ENCODE measurements at places on chromosomes 2 and 18.

- DNase-seq: no peak
Observed at GRCh38 chr2:67260343-67261277, 136.5 kb upstream of the ETAA1 start.

- no peak for DNase-seq
Observed at GRCh38 chr2:172929644-172930043, 146.0 kb upstream of the MAP3K20 start.

GRCh38 chr18:38940863-38941531, 1375.4 kb upstream of the CELF4 start:
- DNase-seq: peak; percentile 33

DNA sequence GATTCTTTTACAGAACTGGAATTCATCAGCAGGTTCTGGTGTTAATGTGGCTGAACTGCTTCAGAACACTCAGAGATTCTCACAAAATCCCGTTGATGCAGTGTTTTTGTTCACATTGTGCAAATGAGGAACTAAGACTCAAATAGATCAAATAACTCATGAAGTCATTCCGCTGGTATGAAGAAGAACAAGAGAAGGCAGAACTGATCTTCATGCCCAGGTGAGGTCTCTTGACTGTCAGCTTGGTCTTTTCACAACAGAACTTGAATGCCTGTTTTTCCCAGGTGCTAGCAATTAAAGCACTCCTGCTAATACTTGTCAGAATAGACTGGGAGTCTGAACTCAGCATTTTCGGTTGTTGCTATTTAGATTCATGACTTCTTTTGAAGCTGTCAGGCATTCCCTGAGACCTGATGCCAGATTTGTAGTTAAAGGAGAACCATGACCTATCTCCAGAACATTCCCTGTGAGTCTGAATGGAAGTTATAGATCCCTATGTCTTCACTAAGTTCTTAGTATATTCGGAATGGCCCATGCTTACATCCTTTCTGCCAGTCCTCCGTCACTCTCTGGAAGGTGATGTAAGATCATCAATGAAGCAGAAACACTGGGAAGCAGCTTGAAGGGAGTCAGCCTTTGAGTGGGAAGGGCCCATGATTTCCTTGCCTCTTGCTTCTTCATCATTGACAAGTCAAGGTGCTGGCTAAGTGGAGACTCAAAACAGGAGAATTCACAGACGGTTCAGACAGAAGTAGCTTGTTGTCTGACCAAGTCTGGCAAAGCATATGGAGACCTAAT, 155.7 kb downstream of the MTCL1 start:
- no peak for DNase-seq

DNA sequence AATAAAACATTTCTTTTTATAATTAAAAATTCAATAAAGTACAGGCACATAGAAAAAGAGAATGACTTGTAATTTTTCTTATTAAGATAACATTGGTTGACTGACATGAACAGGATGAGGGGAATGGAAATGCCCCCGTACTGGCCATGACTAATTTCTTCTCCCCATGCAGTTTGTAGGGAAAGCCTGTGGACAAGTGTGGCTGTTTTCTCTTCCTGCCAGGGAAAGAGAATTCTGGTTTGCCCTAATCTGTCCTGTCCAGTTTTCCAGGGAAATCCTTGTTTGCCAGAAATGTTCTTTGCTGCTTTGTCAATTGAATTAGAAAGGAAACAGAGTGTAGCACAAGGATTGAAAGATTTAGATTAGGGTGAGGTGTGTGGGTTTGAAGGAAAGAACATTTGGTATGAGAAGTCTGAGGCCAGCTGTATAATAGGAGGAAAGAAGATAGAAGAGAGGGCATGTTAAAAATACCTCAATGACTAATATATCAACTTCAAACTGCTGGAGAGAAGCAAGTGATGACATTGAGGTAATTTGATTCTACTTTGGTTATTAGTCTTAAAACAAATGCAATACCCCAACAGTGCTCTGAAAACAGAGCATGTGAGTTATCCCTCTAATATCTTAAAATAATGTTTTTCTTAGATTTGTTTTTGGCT, 593.9 kb upstream of the ZNF804A start:
- DNase-seq: no peak

GRCh38 chr18:27731211-27731610, 445.7 kb downstream of the CDH2 start:
- no peak for DNase-seq

GRCh38 chr2:197931661-197932312, 127.4 kb downstream of the PLCL1 start:
- DNase-seq: no peak

- no peak for DNase-seq
Observed at GRCh38 chr2:9573840-9574239, 18.2 kb upstream of the ADAM17 start.

DNA sequence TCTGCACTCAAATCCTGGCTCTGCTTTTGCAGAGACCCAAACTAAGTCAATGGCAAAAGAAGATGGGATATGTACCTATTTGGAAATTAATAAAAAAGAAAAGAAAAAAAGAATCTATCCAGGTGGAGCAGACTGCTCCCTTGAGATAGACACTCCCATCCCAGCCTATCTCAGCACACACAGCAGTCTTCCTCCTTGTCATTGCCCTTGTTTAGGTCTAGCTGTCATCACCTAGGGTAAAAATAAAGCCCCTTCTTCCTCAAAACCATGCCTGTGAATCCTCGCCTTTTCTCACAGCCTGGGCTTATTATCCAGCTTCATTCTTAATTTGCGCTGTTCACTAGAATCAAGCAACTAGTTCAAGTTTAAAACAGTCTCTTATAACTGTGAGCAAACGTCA, 30.7 kb upstream of the ACSL3 start:
- no peak for DNase-seq

DNA sequence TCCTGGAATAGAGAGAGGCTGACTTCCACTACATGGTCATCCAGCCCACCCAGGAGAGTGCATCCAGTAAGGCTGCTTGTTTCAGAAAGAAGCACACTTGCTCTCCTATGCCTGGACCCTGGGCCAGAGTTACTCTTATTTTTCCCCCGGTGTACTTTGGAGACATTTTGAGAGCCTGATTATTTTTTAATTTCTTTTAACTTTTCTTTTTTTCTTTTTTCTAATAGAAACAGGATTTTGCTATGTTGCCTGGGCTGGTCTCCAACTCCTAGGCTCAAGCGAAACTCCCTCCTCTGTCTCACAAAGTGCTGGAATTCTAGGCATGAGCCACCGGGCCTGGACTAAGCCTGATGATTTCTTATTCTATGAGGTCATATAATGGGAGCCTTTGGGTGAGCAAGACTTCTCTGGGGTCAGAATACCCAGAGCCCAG, 62.2 kb downstream of the RPL37A start:
- no peak for DNase-seq

- peak; percentile 33 for DNase-seq
Observed at GRCh38 chr2:207165121-207166038, at the start of gene KLF7. Gene KLF7 (minus strand): TSS chr2:207165948. CDS start chr2:207165568, 380 bp downstream.

DNA sequence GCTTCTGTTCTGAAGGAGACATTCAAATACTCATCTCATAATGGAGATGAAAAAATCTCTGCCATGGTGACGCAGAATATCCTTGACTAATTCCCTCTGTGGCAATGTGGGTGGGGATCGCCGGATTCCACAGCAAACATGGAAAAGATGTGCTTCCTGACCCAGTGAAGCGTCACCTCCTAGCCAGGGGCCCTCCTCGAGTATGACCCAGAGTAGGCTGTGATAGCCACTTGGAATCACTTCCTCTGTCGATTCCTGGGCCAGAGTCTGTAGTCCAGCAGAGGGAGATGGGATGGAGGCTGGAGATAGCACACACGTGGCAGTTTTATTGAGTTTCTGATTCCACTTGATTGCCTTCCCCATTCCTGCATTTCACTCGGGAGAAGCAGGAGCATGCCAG, 36.8 kb downstream of the DRC1 start:
- no peak for DNase-seq

- DNase-seq: no peak
Observed at GRCh38 chr2:82344670-82345069, 2040.1 kb upstream of the LRRTM1 start.

DNA sequence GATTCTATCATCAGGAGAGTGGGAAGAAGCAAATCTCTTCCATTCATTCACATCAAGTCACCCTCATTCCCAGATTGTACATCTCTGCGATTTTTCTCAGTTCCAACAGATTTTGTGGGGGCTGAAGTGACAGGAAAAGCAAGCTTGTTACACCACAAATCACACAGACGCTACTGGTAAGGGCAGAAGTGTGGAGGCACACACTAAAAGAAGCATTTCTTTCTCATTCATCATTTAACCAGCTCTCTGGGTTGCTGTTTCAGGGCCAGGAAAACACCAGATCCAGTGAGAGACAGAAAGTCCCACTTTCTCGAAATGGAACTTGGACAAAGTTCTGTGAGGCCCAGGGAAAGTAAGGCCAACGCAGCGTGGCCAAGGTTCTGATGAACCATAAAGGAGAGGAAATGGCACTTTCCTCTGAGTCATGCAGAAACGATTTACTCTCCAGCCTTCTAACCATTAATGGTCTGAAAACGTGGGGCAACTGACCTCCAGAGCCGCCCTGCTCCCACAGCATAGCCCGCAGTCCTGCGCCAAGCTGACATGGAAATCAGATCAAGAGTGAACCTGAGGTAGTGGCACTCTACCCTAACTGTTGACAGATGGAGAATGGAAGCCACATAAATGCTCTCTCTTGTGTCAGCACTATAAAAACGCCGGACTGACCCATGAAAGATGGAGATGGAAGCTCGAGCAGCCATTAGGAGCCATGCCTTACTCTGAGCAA, 191.0 kb downstream of the C1D start:
- DNase-seq: no peak

GRCh38 chr18:36638224-36638623, 190.6 kb downstream of the TPGS2 start:
- DNase-seq: no peak

- DNase-seq: no peak
Observed at GRCh38 chr2:233801357-233802131, 23.4 kb downstream of the MROH2A start.

DNA sequence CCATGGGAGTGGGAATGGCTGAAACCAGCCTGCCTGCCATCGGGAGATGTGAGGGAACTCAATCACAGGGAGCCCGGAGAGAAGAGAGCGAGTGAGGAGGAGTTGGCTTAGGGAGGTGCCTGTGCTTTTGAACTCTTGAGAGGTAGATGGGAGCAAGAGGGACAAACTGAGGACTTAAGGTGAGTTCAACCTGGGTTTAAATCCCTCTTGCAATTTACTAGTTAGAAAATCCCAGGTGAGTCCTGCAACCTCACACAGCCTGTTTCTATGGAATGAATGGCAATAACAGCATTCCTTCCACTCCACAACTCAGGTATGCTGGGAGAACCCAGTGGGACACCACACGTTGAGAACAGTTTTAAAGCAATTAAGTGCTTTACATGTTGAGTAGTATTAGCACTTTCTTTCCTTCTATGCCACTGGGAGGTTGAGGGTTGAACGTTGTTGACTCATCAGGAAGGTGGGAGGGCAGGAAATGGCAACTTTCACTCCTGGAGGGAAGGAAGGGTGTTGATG, 57.3 kb downstream of the VIT start:
- DNase-seq: no peak

- no peak for DNase-seq
Observed at GRCh38 chr2:20916604-20917286, 93.8 kb upstream of the LDAH start.

DNA sequence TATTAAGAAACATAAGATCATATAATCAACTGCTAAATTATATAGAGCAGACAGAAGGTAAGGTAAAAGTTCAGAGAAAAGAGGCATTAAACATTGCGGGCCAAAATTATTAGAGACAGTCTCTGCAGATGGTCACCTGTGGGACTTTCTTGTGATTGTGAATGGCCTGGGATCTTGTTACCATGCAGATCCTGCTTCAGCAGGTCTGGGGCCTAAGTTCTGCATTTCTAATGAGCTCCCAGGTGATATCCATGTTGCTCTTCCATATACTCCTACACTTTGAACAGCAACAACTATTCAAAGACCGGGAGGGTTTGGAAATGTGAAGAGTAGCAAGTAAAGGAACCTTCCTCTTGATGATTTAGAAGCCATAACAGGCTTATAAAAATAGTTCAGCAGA, 8.5 kb upstream of the ETAA1 start:
- no peak for DNase-seq

DNA sequence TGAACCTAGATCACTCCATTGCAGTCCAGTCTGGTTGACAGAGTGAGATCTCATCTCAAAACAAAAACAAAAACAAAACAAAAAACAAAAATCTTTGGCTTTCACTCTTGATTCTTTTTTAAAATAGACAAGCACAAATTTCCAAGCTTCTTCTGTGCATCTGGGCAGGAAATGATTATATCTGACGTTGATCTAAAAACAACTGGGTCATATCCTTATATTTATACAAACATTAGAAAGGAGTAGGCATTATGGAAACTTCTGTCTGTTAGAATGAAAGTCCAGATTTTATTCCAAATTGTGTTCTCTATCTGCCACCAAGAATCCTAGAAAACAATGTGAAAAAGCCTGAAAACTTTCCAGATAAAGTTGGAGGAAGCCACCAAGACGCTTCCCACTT, 26.2 kb upstream of the PMAIP1 start:
- no peak for DNase-seq

DNA sequence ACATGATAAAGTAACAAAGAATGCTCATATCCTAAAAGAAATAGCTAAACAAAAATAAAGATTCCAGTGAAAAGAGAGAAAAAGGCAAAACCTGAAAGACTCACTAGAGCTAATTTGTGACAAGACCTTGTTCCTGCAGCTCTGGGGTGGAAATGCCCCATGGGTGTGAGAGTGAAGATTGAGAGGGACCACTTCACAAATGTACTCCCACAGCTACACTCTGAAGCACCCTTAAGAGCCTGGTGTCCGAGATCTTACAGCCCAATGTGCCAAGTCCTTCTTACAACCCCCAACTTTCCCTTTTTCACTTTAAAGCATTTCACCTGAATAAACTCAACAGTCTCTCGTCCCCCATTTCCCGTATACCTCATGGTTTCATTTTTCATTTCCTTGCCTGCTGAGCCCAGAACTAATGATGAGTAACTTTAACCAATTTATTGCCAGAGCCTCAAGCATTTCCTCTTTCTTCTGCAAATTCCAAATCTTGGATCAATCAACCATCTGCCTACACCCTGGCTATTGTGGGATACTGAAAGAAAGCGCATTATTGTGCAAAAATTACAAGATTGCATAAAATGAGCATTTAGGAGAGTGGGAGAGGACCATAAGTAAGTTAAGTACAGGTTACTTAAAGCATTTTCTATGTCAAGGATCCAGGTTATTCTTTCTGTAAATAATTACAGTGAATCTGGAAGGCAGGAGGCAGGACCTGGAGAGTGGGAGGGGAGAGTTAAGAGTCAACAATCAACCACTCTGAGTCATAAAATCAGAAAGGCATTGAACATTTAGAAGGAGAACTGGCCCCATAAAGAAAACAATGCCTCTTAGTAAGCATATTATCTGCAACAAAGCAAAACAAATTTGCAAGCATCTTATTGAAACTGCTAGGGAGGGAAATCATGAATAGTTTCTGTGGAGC, 804.4 kb upstream of the CELF4 start:
- no peak for DNase-seq

- no peak for DNase-seq
Observed at GRCh38 chr2:205461678-205462665, 220.3 kb upstream of the NRP2 start.

DNA sequence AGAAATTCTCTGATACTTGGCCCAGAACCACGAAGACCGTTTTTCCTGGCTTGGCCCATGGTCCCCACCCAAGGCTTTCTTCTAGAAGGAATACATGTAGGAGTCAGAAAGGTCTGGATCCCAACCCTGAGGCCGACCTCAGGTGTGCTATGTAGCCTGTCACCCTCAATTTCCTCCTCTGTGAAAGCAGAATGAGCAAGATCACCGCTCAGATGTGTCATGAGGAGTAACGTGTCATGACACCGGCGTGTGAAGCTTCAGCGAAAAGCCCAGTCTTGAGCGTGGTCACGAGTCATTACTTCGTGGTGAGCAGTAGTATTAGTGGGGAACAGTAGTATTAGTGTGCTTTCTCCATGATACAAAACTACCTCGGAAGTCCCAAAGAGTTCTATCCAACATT, 103.4 kb downstream of the ALPK2 start:
- no peak for DNase-seq

Data from T-helper 9 cell (primary cell).